ENCODE measurements at places on chromosomes 12 and 14. TPM values are rescaled to one million over a fixed set of nuclear protein-coding genes. Genes with fewer than 3 reads are reported as not detected.

GRCh38 chr12:125029761-125030358, 35.4 kb upstream of the AACS start:
- H3K27ac ChIP-seq, result no peak overlapping the region
- no peaks in the 10 kb centered on the region for H3K27me3 ChIP-seq
- H3K4me3 ChIP-seq, result no peak overlapping the region
- no peaks in the 10 kb centered on the region for H3K4me1 ChIP-seq

MED6 gene
- 35.9 TPM for total RNA-seq

CCDC63 gene
- not detected for total RNA-seq

SDSL gene
- 0.53 TPM for total RNA-seq

DNA sequence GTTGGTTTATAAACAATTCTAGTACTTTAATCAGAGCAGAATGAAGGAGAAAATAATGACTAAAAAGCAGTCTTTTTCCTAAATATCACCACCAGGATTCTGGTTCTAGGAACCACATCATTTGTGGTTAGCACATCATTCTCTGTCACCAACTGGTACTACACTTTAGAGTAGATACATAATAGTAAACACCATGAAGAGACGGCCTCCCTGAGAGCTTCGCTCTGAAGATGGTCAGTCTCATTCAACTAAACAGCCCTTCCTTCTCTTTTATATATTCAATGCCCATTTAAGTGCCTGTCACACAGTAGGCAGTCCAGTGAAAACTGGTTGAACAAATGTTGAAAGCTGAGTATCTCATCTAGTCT, 10.9 kb downstream of the SLC38A2 start:
- H3K4me3 ChIP-seq, result no peak overlapping the region
- no peak overlapping the region for H3K27ac ChIP-seq
- DNase-seq, result no peak

- DNase-seq, result peak; percentile 5
- H3K27me3 ChIP-seq, result peaks cover 33% of the 10 kb centered on the region
- no peaks in the 10 kb centered on the region for H3K36me3 ChIP-seq
- no peak overlapping the region for H3K27ac ChIP-seq
Observed at GRCh38 chr14:35532783-35533356, 1.1 kb upstream of the INSM2 start.

- H3K27me3 ChIP-seq, result no peaks in the 10 kb centered on the region
- DNase-seq, result no peak
- no peaks in the 10 kb centered on the region for H3K4me1 ChIP-seq
- H3K4me3 ChIP-seq, result no peak overlapping the region
- no peak overlapping the region for H3K27ac ChIP-seq
Observed at GRCh38 chr14:89641495-89642175, 224.6 kb upstream of the FOXN3 start.

DNA sequence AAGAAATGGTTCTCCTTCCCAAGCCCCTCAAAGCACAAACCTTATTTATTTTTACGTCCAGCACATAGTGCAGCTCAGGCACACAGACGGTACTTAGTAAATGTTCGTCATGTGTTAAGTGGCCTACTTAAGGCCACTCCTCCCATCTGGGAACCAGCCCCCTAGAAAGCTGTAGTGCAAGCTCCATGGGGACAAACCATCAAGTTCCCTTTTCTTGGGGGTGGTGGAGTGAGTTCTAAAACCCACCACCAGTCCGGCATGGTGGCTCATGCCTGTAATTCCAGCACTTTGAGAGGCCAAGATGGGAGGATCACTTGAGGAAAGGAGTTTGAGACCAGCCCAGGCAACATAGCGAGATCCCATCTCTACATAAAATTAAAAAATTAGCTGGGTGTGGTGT, 49.4 kb downstream of the PITPNM2 start:
- H3K4me1 ChIP-seq, result peaks cover 42% of the 10 kb centered on the region
- H3K27me3 ChIP-seq, result no peaks in the 10 kb centered on the region
- no peak overlapping the region for H3K4me3 ChIP-seq
- H3K36me3 ChIP-seq, result no peaks in the 10 kb centered on the region
- DNase-seq, result no peak

GRCh38 chr12:42015051-42015461, 129.6 kb downstream of the GXYLT1 start:
- H3K4me3 ChIP-seq, result no peak overlapping the region
- no peaks in the 10 kb centered on the region for H3K36me3 ChIP-seq
- peak; percentile 74 for DNase-seq
- no peak overlapping the region for H3K27ac ChIP-seq

DNA sequence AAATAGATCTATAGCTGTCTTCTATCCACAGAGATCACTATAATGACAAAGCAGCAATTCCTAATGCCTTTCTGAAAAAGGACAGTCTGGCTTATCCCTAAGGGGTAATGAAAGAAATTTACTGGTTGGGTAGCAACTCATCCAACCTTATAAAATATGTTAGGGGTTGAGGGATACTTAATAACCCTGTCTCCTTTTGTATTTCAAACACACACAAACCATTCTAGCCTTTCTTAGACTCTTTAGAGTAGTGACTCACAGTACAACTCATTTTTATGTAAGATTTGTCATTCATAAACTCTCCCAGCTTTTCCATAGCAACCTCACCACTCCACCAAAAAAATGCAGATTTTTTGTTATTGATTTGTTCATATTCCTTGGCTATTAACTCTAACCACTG, 167.9 kb downstream of the FSCB start:
- no peak overlapping the region for H3K27ac ChIP-seq
- H3K4me1 ChIP-seq, result no peaks in the 10 kb centered on the region
- peak; percentile 5 for DNase-seq
- H3K4me3 ChIP-seq, result no peak overlapping the region
- no peaks in the 10 kb centered on the region for H3K36me3 ChIP-seq

DNA sequence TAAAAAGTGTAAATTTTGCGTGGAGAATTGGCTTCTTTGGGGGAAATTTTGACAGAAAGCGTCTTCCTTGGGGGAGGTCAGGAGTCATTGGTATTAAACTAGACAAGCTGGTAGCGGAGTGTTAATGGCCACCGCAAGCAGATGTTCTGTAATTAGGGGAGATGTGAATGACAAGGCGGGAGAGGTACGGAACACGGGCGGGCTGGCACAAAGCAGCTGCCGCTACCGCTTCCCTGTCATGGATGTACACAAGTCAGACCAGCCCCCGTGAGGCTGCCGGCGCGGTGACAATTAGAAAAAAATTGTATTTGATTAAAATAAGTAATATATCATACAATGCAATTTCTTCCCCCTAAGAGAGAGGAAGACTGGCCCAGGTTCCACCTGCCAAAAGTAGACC, 501.6 kb downstream of the VRK1 start:
- no peaks in the 10 kb centered on the region for H3K4me1 ChIP-seq
- H3K27me3 ChIP-seq, result peaks cover 12% of the 10 kb centered on the region
- no peak for DNase-seq
- H3K4me3 ChIP-seq, result no peak overlapping the region

GRCh38 chr14:37595809-37596621, 586 bp downstream of the TTC6 start:
- no peak overlapping the region for H3K4me3 ChIP-seq
- H3K36me3 ChIP-seq, result no peaks in the 10 kb centered on the region
- H3K27ac ChIP-seq, result no peak overlapping the region
- H3K27me3 ChIP-seq, result peaks cover 94% of the 10 kb centered on the region
- H3K4me1 ChIP-seq, result peaks cover 40% of the 10 kb centered on the region

GRCh38 chr14:51079489-51079888, 15.4 kb downstream of the TRIM9 start:
- no peak overlapping the region for H3K27ac ChIP-seq
- H3K36me3 ChIP-seq, result no peaks in the 10 kb centered on the region
- no peak for DNase-seq
- H3K4me3 ChIP-seq, result no peak overlapping the region
- no peaks in the 10 kb centered on the region for H3K4me1 ChIP-seq

ADAM21 gene
- 0.09 TPM for total RNA-seq

DNA sequence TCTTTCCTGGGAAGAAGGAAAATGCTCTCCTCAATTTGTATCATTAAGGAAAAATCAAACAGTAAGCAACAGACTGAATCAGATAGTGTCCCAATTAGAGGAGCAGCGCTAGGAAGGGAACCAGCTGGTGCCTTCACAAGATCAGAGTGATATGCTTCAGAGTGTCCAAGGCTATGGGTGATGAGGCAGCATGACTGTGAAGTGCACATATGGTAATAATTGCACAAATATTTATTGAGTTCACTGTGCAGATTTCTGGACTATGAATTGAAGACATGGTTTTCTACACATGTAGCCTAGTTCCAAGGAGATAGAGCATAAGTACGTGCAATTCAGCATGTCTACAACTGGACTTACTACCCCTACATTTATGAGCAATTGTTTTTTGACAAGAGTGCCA, 78.8 kb upstream of the EVL start:
- H3K4me3 ChIP-seq, result no peak overlapping the region
- H3K4me1 ChIP-seq, result no peaks in the 10 kb centered on the region
- no peaks in the 10 kb centered on the region for H3K27me3 ChIP-seq
- DNase-seq, result no peak
- H3K27ac ChIP-seq, result no peak overlapping the region

GRCh38 chr14:64549016-64549415, 745 bp upstream of the PPP1R36 start:
- no peak for DNase-seq
- no peak overlapping the region for H3K4me3 ChIP-seq
- peaks cover 12% of the 10 kb centered on the region for H3K27me3 ChIP-seq
- no peak overlapping the region for H3K27ac ChIP-seq

- peak; percentile 93 for DNase-seq
- H3K27ac ChIP-seq, result peak overlapping the region; percentile 63
- H3K4me3 ChIP-seq, result no peak overlapping the region
- no peaks in the 10 kb centered on the region for H3K27me3 ChIP-seq
Observed at GRCh38 chr12:64616201-64616600, 5.9 kb downstream of the RASSF3 start.

- H3K4me1 ChIP-seq, result peaks cover 23% of the 10 kb centered on the region
- peaks cover 2% of the 10 kb centered on the region for H3K27me3 ChIP-seq
- H3K36me3 ChIP-seq, result no peaks in the 10 kb centered on the region
- DNase-seq, result no peak
- H3K4me3 ChIP-seq, result no peak overlapping the region
Observed at GRCh38 chr14:90450667-90451066, 53.8 kb downstream of the CALM1 start.

GRIN2B gene
- total RNA-seq, result 0.58 TPM

- H3K27ac ChIP-seq, result no peak overlapping the region
- no peaks in the 10 kb centered on the region for H3K36me3 ChIP-seq
- H3K4me3 ChIP-seq, result no peak overlapping the region
- no peaks in the 10 kb centered on the region for H3K4me1 ChIP-seq
Observed at GRCh38 chr12:41325336-41325735, 137.2 kb downstream of the PDZRN4 start.

DNA sequence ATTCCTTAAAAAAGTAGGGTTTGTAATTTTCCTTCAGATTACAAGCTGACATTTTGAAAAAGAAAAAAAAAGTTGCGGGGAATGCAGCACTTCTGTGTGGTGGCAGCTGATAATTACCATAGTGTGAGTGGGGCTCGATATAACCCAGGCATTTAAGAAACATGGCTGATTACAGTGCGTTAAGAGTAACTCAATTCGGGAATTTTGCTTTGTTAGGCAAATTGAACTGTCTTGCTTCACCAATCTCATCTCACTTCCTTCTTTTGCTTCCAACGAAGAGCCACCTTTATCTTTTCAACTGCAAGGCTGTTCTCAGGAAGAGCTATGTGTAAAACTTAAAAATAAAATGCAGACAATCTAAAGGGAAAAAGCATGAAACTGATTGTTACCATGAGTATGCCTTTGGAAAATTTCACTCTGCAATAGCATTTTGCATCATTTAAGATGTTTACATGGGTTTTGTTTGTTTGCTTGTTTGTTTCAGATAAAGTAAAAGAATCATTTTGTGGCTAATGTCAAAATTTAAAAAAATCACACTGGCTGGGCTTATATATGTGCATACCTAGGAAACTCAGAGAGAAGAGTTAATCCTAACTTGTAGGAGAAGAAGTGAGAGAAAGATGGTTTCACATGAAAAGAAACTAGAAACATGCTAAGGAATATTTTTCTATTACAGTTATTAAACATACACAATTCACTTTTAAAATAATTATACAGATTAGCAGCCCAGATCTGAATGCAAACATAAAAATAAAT, 295.9 kb upstream of the ATP2B1 start:
- no peaks in the 10 kb centered on the region for H3K36me3 ChIP-seq
- no peaks in the 10 kb centered on the region for H3K27me3 ChIP-seq
- no peaks in the 10 kb centered on the region for H3K4me1 ChIP-seq

GRCh38 chr12:52232674-52233461, at the start of gene KRT7:
Gene KRT7, plus strand, starts transcription at chr12:52233243. Its CDS starts 54 bp downstream, at chr12:52233297.
- no peaks in the 10 kb centered on the region for H3K4me1 ChIP-seq
- no peak within 1 kb of the TSS for H3K27ac ChIP-seq
- peaks cover 71% of the 10 kb centered on the region for H3K27me3 ChIP-seq

CNTN1 gene
- 33.0 TPM for total RNA-seq

GRCh38 chr14:92153581-92153980, 31.8 kb downstream of the CPSF2 start:
- peaks cover 35% of the 10 kb centered on the region for H3K36me3 ChIP-seq
- no peak overlapping the region for H3K27ac ChIP-seq
- no peaks in the 10 kb centered on the region for H3K4me1 ChIP-seq
- DNase-seq, result no peak
- H3K4me3 ChIP-seq, result no peak overlapping the region

PLD4 gene
- total RNA-seq, result 3.1 TPM

BCDIN3D gene
- 4.0 TPM for total RNA-seq

RFX4 gene
- 0.09 TPM for total RNA-seq

DNA sequence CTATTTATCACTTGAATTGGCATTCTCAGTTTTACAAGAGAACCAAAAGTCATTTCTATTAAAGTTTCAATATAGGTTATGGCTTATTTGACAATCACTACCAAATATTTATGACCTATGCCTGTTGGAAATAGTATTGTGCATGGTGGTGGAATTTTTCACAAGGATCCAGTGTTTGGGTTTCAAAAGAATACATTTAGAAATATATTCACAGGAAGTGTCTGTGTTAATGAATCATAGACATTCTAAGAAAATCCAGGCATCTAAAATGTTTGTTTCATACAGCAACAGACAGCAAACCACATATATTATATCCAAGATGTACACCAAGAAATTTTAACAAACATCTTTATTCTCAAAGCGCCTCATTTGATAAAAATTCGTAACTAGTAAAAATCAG, 92.7 kb downstream of the MED13L start:
- H3K4me3 ChIP-seq, result no peak overlapping the region
- H3K27me3 ChIP-seq, result no peaks in the 10 kb centered on the region
- peaks cover 3% of the 10 kb centered on the region for H3K4me1 ChIP-seq
- no peaks in the 10 kb centered on the region for H3K36me3 ChIP-seq
- no peak for DNase-seq

DNA sequence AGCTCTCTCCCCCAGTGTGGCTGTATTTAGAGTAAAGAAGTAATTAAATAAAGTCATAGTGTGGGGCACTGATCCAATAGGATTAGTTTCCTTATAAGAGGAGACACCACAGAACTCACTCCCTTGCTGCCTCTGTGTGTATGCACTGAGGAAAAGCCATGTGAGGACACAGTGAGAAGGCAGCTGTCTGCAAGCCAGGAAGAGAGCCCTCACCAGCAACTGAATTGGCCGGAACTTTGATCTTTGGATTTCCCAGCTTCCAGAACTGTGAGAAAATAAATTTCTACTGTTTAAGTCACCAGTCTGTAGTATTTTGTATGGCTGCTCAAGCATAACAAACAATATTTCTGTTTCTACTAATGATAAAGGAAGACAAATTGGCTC, 368.7 kb upstream of the PRICKLE1 start:
- DNase-seq, result peak; percentile 49
- no peaks in the 10 kb centered on the region for H3K36me3 ChIP-seq
- H3K27ac ChIP-seq, result no peak overlapping the region
- peaks cover 3% of the 10 kb centered on the region for H3K4me1 ChIP-seq

CLEC4C gene
- not detected for total RNA-seq

ARHGEF40 gene
- 50.5 TPM for total RNA-seq

All from muscle of leg (tissue), 16 donors.